HEK293T (cell line): ENCODE measurements at places on chromosomes 6 and 20.

GRCh38 chr20:21232546-21233280, 70.4 kb upstream of the XRN2 start:
- no peak for DNase-seq

DNA sequence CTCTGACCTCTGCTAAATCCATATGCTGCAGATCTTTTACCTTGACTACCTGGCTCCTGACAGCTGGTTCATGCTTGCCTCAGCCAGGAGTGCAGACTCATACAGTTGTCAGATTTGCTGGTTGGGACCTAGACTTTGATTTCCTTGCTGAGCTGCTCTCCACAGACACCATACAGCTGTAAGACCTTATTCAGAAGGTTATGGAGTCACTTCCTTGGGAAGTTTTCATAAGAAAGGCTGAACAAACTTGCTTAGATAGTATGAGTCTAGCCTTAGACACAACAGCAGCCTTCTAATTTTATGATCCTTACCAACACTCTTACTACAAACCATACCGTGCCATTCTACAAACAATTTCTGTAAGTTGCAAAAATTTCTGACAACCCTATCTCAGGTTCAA, 102.9 kb downstream of the EDN1 start:
- no peak for DNase-seq

DNA sequence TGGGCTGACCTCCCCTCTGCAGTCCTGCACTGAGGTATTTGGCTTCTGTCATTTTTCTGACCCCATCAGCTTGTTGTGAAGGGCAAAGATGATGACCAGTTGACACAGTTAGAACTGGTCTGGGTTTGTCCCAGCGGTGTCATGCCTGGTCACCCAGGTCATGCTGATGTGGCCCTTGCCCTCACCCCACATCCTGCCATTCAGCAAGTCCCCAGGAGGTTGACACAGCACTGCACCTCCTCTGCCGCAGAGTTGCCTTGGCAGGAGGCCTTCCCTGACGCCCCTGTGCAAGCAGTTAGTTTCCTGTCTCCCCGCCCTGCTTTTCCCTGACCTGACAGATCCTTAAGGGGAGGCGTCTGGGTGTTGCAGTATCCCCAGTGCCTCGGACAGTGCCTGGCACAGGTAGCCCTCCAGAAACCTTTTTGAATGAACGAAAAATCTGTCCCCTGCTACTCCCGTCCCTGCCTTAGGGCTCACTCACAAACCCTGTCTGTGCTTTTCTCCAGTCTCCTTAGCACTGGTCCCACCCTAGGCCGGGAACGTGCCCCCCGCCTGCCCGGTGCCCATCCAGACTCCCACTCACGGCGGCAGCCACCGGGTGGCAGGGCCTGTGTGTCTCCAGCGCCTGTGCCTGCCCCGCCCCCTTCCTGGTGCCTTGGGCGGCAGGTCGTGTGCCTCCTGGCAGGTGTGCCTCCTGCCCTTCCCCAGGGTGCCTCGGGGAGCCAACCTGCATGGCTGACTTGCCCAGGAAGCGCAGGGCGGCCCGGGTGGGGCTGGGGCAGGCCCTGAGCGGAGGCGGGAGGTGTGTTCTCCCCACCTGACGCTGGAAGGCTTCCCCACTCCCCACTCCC, 146.3 kb upstream of the RNF24 start:
- DNase-seq: no peak

DNA sequence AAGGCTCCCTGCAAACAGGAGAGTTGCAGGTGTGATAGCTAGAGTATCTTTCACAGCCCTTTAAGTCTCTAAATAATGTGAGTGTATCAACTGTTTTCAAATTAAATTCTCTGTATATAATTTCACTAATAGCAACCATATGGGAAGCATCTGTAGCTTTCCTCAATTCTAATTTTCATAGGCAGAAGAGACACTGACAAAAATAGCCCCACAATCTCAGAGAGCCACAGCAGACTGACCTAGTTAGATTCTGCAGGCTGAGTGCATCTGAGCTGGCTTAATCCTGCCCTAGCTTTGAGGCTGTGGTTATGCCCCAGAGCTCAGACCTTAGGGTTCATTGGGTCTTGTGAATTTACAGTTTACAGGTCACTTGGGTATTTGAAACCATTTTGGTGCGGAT, 63.9 kb downstream of the MAP7 start:
- no peak for DNase-seq

GRCh38 chr6:65182681-65183080, 524.3 kb downstream of the EYS start:
- no peak for DNase-seq

DNA sequence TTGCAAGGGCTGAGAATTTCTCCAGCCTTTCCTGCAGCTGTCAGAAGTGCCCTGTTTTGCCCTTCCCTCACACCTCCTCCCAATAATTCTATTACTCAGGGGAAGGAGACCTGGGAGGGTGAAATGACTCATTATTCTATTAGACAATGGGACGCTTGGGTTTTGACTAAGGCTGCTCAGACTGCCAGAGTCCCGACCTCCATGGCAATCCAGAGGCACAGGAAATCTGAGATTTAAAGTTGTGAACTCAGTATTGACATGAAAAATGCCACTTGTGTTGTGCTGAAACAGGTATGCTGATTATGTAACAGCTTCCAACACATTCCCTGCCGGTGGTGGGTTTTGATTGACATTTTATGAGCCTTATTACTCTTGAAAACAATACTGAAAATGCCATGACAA, 625.9 kb upstream of the FLRT3 start:
- DNase-seq: no peak
